CD4-positive, alpha-beta memory T cell (primary cell): ENCODE measurements at places on chromosomes 12 and 14. TPM values are rescaled to one million over a fixed set of nuclear protein-coding genes. Genes with fewer than 3 reads are reported as not detected.
A peak's percentile ranks its signal among the peaks of the same experiment; 100 is the strongest.

The MRPS35 gene
- 20.3 TPM for total RNA-seq

The SLC6A13 gene
- total RNA-seq, result 0.75 TPM

The MYF5 gene
- total RNA-seq, result not detected

DNA sequence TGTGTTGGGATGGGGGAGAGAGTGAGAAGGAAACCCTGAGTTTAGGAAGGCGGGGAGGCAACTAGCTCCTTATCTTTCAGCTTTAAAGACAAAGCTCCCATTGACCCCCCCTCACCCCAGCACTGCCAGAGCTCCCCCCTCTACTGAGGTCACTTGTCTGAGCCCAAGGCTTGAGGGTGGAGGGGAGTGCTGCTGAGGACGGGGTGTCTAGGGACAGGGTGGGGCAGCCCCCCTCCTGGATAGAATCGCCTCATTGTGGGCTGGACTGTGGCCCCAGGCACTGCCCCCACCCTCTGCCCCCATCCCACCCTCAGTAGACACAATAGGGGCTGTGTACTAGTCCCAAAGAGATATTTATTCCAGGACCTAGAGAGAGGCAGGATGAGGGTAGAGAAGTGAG lies 3.0 kb downstream of the ERBB3 start:
- no peaks in the 10 kb centered on the region for H3K36me3 ChIP-seq
- H3K27ac ChIP-seq, result no peak overlapping the region
- no peak for DNase-seq
- peaks cover 6% of the 10 kb centered on the region for H3K27me3 ChIP-seq

The NR1H4 gene
- not detected for total RNA-seq

- no peak for DNase-seq
- H3K27ac ChIP-seq, result no peak overlapping the region
- H3K4me1 ChIP-seq, result no peaks in the 10 kb centered on the region
- no peak overlapping the region for H3K4me3 ChIP-seq
These were observed 64.6 kb downstream of the SLC24A4 start for GRCh38 chr14:92387578-92387977.

- H3K4me3 ChIP-seq, result no peak overlapping the region
- H3K27ac ChIP-seq, result no peak overlapping the region
- H3K4me1 ChIP-seq, result no peaks in the 10 kb centered on the region
- DNase-seq, result no peak
- H3K27me3 ChIP-seq, result no peaks in the 10 kb centered on the region
- no peaks in the 10 kb centered on the region for H3K36me3 ChIP-seq
These were observed 81.6 kb downstream of the PRMT8 start for GRCh38 chr12:3572560-3572959.

The OR6C75 gene
- not detected for total RNA-seq

The RFX4 gene
- not detected for total RNA-seq

DNA sequence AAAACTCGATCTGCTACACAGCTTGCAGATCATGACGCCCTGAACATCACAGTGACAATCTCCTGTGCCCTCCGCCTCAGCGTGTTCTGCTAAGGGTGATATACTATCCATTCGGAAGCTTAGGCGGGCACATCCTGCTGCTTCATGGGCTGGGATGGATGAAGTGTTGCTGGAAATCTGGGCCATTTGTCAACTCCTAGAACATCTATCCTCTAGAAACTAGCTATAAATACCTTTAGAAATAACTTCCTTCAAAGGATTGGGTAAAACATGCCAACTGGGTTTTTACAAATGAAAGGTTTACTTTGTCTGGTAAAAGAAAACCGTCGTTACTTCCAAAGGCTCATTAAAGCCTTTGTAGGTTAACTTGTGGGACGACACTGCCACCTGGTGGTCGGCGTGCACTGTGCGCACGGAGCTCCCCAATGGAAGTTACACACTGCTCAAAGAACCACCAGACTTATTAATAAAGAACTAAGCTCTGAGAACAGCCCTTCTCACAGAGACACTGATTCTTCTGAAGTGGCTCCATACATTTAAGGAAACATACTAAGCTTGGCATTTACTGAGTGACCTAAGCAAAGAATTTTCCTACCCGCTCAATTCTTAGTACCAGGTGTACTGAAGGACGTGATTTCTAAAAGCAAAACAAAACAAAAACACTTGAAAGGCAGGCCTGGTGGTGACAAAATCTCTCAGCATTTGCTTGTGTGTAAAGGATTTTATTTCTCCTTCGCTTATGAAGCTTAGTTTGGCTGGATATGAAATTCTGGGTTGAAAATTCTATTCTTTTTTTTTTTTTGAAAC lies 21.6 kb upstream of the CACNA2D4 start:
- no peak overlapping the region for H3K27ac ChIP-seq
- H3K36me3 ChIP-seq, result no peaks in the 10 kb centered on the region
- peaks cover 5% of the 10 kb centered on the region for H3K4me1 ChIP-seq
- no peaks in the 10 kb centered on the region for H3K27me3 ChIP-seq
- no peak overlapping the region for H3K4me3 ChIP-seq
- peak; percentile 81 for DNase-seq

The SLC48A1 gene
- 12.3 TPM for total RNA-seq

- no peaks in the 10 kb centered on the region for H3K27me3 ChIP-seq
- H3K4me3 ChIP-seq, result no peak overlapping the region
- H3K4me1 ChIP-seq, result no peaks in the 10 kb centered on the region
- no peak overlapping the region for H3K27ac ChIP-seq
- H3K36me3 ChIP-seq, result no peaks in the 10 kb centered on the region
These were observed 206.5 kb downstream of the SUDS3 start for GRCh38 chr12:118582863-118583262.

DNA sequence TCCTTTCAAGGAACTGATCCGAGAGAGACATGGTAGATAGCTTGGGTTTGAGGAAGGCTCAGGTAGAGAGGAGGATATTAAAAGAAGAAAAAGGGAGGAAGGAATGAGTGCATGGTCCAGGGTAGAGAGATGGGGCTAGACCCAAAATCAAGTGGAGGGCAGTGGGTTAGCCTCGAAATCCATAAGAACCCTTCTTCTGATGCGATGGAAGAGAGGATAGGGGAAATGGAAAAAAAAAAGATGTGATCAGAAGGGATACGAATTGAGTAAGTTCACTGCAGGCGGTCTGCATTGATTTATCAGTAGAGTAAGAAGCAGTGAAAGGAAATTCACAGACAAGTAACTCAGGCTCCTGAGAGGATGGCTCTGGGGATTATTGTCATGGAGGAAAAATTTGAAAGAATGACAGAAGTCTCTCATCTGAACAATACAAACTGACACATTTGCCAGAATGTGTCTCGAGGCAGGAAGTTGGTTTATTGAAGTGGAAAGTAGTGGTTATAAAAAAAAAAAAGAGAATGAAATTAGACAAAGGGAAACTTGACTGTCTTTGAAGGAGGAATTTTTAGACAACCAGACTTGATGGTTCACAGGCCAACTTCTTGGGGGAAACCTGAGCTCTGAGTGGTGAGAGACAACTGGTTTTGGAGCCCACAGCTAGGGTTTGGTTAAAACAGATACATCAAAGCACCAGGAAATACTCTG lies 10.2 kb downstream of the PPFIBP1 start:
- H3K27me3 ChIP-seq, result no peaks in the 10 kb centered on the region
- peaks cover 14% of the 10 kb centered on the region for H3K4me1 ChIP-seq
- H3K36me3 ChIP-seq, result no peaks in the 10 kb centered on the region
- DNase-seq, result peak; percentile 37

DNA sequence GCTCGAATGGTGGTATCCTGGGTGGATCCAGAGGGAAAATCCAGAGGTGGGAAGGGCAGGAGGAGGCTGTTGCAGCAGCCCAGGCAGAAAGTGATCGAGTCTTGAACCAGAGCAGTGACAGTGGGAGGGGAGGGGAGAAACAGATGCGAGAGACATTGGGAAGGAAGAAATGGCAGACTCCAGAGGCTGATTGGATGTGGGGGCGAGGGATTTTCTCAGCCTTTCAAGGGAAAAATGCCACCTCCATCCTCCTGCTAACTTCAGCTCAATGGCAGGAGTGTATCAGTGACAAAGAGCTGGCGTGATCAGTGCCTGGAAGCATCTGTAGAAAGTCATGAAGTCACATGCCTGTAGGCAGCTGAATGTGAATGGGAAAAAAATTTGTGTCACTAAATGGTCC lies 38.6 kb upstream of the NRXN3 start:
- no peaks in the 10 kb centered on the region for H3K36me3 ChIP-seq
- no peaks in the 10 kb centered on the region for H3K4me1 ChIP-seq
- no peak for DNase-seq
- H3K4me3 ChIP-seq, result no peak overlapping the region
- H3K27me3 ChIP-seq, result no peaks in the 10 kb centered on the region
- no peak overlapping the region for H3K27ac ChIP-seq

- no peak for DNase-seq
- H3K27me3 ChIP-seq, result no peaks in the 10 kb centered on the region
- H3K4me1 ChIP-seq, result no peaks in the 10 kb centered on the region
- H3K36me3 ChIP-seq, result no peaks in the 10 kb centered on the region
- no peak overlapping the region for H3K4me3 ChIP-seq
These were observed 104.6 kb downstream of the PTPRR start for GRCh38 chr12:70815971-70816391.

The DTX1 gene
- total RNA-seq, result 7.0 TPM

DNA sequence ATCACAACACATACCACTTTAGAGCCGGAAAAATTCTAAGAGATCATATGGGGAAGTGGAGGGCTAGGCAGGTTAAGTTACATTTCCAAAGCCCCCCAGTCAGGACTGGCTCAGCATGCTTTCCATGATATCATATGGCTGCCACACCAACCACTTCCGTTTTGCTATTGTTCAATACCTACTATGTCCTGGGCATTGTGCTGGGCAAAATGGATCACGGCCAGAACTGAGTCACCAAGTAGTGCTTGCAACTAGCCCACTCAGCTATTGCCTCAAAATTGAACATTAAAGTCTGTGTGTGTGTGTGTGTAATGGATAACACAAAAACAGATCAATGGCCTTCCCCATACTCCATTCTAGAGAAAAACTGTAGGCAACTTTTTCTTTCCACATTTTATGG lies 22.7 kb downstream of the WIF1 start:
- peaks cover 4% of the 10 kb centered on the region for H3K27me3 ChIP-seq
- H3K4me3 ChIP-seq, result no peak overlapping the region
- H3K27ac ChIP-seq, result no peak overlapping the region
- no peaks in the 10 kb centered on the region for H3K36me3 ChIP-seq
- H3K4me1 ChIP-seq, result no peaks in the 10 kb centered on the region
- no peak for DNase-seq

The GPRC5D gene
- not detected for total RNA-seq

The TRPV4 gene
- total RNA-seq, result not detected

DNA sequence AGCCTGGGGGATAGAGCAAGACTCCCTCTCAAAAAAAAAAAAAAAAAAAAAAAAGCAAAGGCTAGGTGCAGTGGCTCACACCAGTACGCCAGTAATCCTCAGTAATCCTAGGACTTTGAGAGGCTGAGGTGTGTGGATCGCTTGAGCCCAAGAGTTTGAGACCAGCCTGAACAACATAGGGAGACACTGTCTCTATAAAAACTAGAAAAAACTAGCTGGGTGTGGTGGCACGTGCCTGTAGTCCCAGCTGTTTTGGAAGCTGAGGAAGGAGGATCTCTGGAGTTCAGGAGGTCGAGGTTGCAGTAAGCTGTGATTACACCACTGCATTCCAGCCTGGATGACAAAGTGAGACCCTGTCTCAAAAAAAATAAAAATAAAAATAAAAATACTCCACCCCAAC lies 8.9 kb upstream of the RBM25 start:
- no peak overlapping the region for H3K27ac ChIP-seq
- H3K4me1 ChIP-seq, result no peaks in the 10 kb centered on the region
- H3K4me3 ChIP-seq, result no peak overlapping the region
- H3K27me3 ChIP-seq, result no peaks in the 10 kb centered on the region

The MDP1 gene
- 12.5 TPM for total RNA-seq
